ENCODE measurements at places on chromosomes 3 and 15.

- no peak for DNase-seq
Observed at GRCh38 chr3:144058713-144059112, 87.1 kb downstream of the DIPK2A start.

DNA sequence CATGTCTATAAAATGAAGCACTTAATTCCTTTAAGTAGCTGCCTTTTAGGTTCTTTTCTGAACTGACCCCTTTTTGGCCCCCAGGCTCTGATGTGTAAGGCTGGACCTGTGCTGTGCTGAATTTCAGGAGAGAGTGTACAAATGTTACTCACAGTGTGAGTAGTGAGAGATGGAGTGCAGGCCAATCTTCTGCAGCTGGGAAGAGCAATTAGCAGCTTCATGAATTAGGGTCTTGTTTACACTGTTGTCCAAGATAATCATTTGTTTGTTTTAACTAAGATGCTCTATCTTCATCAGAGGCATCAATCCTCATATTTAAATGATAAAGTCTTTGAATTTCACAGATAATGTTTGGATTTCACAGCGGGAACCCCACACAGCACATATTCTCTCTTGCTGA, 19.4 kb downstream of the ARPP21 start:
- DNase-seq, result no peak

GRCh38 chr15:86608461-86609205, 529.0 kb downstream of the AGBL1 start:
- peak; percentile 30 for DNase-seq

- no peak for DNase-seq
Observed at GRCh38 chr3:152325136-152325535, 56.4 kb downstream of the MBNL1 start.

- DNase-seq, result peak; percentile 36
Observed at GRCh38 chr3:69490971-69491370, 105.1 kb upstream of the FRMD4B start.

- DNase-seq, result no peak
Observed at GRCh38 chr3:7682822-7683229, 818.8 kb upstream of the LMCD1 start.

- DNase-seq, result no peak
Observed at GRCh38 chr3:42061025-42061712, 30.0 kb upstream of the TRAK1 start.

- DNase-seq, result no peak
Observed at GRCh38 chr3:82093641-82094040, 332.2 kb upstream of the GBE1 start.

GRCh38 chr3:107370907-107371306, 6.3 kb upstream of the CCDC54 start:
- no peak for DNase-seq

DNA sequence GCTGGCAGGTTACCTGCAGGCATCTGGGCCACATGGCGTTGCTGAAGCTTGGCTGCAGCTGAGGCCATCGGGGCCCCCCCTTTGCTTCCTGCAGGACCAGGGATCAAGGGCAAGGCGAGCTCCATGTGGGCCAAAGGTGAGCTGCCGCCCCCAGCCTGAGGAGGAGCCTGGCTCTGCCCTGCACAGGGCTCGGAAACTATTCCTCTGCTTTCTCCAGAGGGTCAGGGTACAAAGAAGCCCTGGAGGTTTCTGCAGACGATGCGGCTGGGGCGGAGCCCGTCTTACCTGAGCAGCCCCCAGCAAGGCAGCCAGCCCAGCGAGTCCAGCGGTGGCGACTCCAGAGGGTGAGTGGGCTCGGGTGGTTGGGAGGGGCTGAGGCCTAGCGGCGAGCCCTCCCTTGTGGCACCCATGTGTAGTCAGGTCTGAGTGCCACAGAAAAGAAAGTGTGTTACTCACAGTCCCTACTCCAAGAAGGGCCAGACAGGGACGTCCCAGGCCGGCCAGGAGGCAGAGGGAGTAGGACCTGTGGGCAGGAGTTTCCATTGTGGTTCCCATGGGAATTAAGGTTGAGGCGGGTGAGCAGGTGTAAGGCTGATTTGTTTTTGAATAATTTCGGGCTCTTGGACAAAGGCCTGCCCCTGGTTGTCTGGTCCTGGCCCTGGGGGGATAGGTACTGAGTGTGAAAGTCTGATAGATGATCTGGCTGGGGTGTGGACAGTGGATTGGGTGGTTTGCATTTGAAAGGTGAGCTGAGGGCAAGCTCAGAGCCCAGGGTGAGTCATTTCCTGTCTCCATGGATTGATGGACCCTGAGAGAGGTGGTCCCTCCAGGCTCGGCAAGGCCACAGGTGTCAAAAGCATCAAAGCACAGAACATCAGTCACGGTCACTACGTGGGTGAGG, 25.4 kb downstream of the CFAP100 start:
- no peak for DNase-seq

DNA sequence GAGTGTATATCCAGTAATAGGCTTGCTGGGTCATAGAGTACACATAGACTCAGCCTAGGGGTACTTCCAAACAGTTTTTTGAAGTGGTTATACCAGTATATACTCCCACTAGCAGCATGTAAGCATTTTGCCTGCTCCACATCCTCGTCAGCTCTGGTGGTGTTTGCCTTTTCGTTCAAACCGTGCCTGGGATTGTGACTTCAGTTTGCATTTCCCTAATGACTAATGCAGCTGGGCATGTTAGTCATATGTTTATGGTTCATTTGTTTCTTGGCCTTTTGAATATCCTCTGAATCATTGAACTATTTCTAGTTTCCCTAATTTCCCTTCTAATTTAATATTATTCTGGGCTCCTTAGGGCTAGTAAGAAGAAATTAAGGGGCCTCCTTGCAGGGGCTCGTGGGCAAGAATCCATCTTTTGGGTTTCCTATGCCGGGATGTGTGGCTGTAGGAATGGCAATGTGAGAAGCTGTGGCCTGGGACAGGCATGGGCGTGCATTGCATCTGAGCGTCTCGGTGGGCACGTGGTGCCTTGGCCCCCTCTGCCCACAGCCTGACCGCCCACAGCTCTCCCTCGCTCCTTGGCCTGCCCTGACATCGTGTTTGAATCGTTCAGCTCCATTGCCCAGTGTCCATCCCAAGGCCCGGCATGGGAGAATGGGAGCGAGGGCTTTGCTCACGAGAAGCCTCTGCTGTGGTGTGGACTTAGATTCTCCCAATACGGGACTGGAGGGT, 26.4 kb downstream of the FAH start:
- peak; percentile 77 for DNase-seq

- no peak for DNase-seq
Observed at GRCh38 chr15:77527164-77527778, 105.4 kb downstream of the LINGO1 start.

- no peak for DNase-seq
Observed at GRCh38 chr3:168498194-168498593, 402.5 kb upstream of the GOLIM4 start.

DNA sequence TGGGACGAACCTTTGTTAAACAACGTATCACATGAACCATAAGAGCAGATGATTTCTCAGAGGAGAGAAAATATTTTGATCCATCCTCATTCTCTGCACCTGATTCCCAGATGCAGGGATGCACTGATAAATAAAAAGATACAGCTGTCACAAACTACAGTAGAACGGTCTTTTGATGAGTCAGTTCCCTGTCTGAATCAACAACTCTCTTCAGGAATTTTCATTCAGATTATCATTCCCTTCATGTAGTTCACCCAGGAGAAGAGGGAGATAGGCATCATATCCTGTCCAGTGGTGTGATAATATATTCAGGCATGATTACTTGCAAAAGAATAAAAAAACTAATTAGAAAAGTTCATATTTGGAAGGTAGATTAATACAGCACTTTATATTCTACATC, 521.5 kb downstream of the PYDC2 start:
- no peak for DNase-seq

DNA sequence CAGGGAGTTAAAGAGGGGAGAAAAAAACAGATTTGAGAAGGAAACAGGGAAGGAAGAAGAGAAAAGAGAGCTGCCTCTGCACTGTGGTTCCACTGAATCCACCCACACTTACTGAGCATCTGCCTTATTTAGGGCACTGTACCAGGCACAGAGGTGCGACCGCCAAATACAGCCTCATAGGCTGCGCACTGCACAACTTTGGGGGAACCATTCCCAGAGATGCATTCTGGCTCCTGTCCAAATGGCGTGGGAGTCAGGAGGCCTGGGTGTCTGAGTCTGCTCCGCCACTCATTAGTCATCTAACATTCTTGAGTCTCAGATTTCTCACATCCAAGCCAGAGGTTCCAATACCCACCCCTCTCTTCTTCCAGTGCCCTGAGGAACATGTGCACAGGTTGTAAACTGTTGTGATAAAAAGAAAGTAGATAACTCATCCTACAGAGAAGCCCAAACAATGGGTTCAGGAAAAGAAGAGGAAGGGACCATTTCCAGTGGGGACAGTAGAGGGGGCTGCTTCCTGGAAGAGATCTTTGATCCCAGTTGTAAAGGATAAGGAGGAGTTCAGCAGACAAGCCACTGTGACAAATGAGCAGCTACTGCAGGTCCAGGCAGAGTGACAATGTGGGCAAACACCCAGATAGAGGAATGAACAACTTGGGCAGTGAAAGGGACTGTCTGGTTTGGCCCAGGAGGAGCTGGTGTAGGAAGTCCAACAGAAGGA, 254.6 kb downstream of the UACA start:
- DNase-seq, result peak; percentile 89

DNA sequence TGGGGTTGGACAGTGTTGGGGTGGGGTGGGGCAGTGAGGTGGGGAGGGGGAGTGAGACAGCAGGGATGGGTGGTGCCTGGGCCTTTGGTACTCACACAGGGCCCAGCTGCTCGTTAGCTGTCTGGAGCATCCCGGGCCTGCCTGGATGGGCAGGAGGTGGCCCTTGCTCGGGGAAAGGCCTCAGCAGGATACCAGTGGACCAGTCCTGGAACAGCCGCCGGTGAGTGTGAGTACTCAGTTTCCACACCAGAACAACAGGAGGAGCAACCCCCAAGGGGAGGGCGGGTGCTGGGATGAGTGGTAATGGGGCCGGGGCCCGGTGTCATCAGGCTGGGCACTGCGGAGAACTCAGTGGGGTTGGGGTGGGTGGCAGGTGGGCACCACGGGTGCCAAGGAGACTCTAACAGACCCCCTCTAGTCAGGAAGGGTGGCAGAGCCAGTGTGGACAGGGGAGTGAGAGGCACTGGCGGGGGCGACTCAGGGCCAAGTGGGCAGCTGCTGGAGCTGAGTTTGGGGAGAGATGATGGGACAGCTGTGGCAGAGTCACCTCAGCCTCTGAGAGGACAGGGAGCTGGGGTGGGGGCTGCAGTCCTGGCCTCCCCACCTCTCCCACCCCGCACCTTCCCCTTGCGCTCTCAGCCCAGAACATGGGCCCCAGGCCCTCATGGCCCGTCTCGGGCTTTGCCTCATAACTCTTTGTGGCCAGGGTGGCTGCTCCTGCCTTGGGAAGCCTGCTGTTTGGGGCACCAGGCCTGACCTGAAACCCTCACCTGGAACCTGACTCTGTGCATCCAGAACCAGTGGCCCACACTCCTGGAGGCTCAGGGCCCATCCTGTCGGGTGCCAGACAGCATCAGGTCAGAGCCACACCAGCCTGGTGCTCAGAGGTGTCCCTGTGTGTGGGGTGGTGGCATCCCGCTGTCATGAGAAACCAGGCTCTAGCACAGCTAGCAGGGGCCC, 52.1 kb upstream of the PRR23E start:
- DNase-seq, result no peak

DNA sequence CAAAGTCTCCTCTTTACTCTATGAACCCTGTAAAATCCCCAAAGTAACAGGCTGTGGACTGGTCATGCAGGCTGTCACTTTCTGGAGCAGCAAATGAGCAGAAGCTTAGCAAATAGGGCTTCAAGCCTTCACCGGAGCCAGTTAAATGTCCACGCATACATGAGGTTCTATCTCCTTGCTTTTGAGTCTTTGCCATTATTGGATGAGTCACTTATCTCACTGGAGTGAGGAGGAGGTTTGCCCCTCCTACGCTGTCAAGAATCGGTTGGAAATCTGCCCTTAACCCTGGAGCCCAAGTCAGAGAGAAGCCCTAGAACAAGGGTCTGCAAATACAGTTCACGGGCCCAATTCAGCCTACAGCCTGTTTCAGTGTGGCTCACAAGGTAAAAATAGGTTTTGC, 126.1 kb upstream of the CTNNB1 start:
- DNase-seq, result no peak

GRCh38 chr3:160225176-160226025, at the start of gene C3orf80:
Gene C3orf80, plus strand, starts transcription at chr3:160225422. Its CDS starts 214 bp downstream, at chr3:160225636.
- peak; percentile 40 for DNase-seq

GRCh38 chr15:69996321-69997160, 101.2 kb downstream of the TLE3 start:
- no peak for DNase-seq

DNA sequence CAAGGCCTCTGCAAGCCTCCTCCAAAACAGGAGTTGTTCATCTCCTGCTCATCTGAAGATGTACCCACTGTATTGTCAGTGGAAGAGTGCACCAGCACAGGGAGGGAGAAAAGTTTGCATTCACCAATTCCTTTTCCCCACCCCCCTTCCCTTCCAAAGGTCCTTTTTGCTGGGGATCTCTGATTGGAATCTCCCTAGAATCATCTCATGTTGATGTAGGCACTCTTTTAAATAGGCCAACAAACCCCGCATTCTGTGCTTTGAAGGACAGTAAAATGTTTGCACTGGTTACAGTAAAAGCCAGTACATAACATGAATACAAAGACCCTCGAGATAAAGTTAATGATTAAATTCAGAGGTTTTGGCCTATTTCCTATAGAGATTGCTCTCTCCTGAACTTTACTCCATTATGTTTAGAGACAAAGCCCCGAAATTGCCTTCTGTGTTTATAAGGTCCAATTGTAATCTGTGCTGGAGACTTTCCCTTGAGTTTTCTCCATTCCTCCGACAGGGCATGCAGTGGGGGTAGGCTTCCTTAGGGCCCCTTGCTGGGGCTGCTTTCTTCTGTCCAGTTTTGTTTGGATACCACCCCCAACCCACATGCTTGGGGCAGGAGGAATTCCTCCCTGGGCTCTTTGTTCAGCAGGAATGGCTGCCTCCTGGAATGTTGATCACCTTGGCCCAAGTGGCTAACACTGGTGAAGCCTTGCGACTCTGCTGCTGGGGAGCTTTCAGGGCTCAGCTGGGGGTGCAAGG, 22.5 kb downstream of the TRIM71 start:
- DNase-seq, result no peak

DNA sequence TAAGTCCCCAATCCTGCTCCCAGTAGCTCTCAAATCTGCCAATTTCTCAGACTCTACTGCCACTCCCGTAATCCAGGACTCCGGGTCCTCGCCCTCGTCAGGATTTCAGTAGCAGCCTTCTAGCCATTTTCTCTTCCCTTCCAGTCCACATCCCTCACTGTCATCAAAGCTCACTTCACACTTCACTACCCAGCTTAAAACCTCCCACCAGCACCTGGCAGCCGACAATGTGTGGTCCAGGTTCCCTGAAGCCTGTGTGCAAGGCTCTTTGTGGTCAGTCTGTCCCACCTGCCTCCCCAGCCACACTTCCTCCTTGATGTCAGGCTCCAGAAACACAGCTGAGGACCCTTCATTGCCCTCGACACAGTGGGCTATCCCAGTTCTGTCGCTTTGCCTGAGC, 304.5 kb upstream of the ROPN1 start:
- DNase-seq, result no peak

DNA sequence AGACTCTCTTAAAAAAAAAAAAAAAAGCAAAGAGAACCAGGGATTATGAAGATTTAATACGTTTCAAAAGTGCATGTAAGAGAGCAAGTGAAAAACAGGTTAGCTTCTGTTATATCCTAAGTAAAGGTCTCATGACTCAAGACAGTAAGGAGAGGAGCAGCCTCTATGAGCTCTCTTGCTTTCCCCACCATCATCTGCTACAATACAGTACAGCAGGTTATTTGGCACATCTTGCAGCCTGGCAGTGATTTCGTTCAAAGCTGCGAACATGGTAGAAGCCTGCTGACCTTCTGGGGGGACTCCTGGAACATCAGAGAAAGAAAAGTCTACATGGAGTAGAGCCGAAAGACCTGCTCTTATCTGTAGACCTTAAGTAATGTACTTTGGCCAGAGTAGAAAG, 129.2 kb upstream of the PLXND1 start:
- no peak for DNase-seq

- DNase-seq, result no peak
Observed at GRCh38 chr15:20341901-20342600, 199.5 kb downstream of the GOLGA6L6 start.
